ENCODE measurements at places on chromosomes 2 and 18.

GRCh38 chr18:23136326-23137096 lies 1.2 kb downstream of the CABLES1 start:
- no peak for DNase-seq

DNA sequence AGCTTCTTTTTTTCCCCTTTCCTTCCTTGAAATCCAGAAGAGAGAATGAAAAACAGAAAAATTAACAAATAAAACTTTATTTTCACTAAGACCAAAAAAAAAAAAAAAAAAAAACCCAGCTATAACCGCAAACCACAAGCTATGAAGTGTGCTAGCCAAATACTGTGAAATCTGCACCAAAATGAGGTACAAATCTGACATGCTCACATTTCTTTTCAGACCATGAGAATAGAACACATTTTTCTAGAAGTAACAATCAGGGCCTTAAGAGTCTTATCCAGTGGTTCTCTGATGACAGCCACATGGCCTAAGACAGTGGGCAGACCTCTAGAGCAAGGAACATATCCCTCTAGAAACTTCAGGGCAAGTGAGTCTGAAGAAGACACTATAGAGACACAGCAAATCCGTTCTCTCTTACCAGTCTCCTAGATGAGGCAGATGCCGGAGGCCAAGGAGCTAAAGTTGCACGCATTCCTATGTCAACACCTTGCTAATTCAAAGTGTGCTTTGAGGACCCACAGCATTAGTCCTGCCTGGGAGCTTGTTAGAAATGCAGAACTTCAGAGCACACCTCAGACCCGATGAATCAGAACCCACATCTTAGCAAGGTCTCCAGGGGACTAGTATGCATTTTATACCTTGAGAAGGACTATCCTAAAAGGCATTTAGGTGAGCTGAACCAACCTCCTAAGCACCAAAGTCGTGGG lies 317.1 kb downstream of the MYCN start:
- no peak for DNase-seq

DNA sequence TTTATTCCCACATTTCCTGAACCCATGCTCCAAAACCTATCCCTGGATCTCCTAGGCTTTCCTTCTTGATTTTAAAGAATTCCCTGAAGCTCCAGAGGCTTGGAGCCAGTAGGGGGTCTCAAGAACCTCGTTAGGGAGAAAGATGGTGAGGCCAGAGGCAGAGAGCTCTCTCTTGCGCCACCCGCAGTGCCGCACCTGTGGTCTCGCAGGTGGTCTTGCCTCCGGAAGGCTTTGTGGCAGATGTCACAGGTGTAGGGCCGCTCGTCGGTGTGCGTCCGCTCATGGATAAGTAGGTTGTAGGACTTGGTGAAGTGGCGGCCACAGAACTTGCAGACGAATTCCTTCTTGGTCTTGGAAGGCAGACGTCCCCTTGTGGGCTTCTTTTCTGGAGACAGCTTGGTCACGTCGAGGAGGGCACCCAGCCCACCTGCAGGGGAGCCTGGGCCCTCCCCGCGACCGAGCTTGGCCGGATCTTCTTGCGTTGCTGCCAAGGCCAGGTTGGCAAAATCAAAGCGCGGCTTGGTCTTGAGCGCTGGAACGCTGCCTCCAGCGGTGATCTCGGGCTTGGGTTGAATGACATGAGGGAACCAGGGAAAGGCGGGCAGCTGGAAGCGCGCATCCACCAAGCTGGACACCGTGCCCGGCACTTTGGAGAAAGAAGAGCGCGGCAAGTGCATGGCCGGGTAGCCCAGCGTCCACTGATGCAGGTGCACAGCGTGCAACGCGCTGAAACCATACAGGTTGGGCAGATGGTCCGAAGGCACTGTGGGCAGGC lies 5.3 kb downstream of the OSR1 start:
- DNase-seq = no peak

- no peak for DNase-seq
Measured at GRCh38 chr2:27954221-27954673, 63.7 kb downstream of the BABAM2 start.

DNA sequence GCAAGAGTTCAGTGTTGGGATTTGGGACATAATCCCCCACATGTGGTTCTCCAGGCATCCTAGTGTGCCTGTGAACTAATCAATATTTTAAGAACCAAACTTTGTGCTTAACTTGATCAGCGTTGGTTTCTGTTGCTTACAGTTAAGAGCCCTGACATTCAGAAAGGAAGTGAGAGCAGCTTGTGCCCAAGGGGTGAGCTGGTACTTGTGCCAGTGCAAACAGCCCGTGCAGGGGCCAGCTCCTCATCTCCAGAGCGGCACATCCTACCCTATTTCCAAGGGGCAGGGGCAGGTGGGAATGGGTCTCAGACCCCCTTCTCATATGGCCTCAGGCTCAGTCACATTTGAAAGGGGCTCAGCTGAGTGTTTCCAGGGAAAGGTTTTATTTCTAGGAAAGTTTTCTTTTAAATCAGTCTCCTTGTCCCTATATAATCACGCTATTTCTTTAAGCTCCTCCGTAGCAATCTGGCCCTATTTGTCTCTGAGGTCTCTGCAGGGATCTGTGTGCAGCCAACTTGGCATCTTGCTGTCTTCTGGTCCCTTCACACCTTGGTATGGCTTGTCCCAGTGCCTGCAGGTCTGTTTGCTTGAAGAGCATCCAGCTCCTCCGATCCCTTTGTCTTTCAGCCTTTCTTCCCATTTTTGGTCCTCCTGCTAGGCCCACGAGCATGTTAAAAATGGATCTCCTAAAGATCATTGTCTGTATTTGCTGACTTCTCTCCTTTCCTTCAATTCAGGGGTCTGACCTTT lies 358.9 kb downstream of the HRH4 start:
- no peak for DNase-seq

- no peak for DNase-seq
Measured at GRCh38 chr2:230687498-230687897, 25.1 kb upstream of the CAB39 start.

- DNase-seq = no peak
Measured at GRCh38 chr2:200943527-200944105, 19.8 kb downstream of the ORC2 start.

- DNase-seq = no peak
Measured at GRCh38 chr18:31581498-31582197, 10.0 kb upstream of the TTR start.

- DNase-seq = no peak
Measured at GRCh38 chr2:171864357-171864985, 29.6 kb downstream of the SLC25A12 start.

DNA sequence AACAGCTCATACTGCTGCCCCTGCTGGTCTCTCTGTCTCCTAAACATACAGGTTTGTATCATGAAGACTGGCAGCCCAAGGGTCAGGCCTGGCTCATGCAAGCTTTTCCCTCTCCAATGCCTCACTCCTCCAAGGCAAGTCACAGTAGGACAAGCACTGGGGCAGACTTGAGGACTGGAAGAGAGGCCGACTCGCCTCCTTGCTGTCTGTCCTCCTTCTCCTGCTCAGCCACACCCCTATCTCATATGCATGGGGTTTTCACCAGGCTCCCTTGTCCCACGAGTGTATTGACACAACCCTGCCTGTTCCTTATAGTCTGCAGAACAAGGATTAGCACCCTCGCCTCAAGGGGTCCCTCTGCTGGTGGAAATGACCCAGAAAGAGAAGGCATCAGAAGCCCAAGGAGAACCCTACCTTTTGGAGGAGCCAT lies 223.7 kb downstream of the SOX11 start:
- no peak for DNase-seq

DNA sequence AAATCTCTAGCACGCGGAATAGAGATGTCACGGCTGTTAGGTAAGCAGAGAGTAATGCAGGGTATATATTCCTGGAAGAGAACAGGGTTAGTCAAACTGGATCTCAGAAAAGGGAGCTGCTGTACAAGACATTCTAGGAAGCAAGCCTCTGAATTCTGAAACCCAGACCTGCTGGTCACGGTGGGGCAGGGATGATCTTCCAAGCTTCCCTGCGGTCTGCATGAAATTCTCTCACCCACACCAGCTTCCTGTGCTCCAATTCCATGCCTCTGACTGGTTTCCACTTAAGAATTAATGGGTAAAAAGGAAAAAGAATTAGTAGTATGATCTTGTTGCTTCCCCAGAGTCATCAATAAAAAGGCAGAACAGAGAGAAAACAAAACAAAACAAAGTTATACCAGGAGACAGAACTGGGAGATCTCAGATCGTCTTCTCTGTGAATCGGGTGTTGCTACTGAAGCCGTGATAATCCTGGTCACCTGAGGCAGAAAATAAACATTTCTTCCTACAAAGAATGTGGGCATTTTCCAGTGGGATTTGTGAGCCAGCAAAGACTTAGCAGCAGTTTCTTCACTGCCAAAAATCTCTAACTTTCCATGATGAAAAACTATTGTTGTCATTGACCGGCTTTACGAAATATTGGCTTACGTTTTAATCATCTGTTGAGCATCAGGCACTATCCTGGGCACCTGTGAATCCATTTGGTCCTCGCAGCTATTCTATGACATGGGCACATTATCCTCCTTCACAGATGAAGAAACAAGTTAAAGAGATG lies 5.3 kb upstream of the CYP27C1 start:
- no peak for DNase-seq

- DNase-seq = no peak
Measured at GRCh38 chr18:75000920-75001319, 208.0 kb downstream of the PTGR3 start.

All from stimulated activated CD8-positive, alpha-beta memory T cell treated with anti-CD3 and anti-CD28 coated beads, Interleukin-7, amount 100 ng/mL, for 48 hours (primary cell).